ENCODE measurements at places on chromosomes 7 and 10.

GRCh38 chr7:36272567-36273269 lies 116.9 kb upstream of the ANLN start:
- DNase-seq = no peak

DNA sequence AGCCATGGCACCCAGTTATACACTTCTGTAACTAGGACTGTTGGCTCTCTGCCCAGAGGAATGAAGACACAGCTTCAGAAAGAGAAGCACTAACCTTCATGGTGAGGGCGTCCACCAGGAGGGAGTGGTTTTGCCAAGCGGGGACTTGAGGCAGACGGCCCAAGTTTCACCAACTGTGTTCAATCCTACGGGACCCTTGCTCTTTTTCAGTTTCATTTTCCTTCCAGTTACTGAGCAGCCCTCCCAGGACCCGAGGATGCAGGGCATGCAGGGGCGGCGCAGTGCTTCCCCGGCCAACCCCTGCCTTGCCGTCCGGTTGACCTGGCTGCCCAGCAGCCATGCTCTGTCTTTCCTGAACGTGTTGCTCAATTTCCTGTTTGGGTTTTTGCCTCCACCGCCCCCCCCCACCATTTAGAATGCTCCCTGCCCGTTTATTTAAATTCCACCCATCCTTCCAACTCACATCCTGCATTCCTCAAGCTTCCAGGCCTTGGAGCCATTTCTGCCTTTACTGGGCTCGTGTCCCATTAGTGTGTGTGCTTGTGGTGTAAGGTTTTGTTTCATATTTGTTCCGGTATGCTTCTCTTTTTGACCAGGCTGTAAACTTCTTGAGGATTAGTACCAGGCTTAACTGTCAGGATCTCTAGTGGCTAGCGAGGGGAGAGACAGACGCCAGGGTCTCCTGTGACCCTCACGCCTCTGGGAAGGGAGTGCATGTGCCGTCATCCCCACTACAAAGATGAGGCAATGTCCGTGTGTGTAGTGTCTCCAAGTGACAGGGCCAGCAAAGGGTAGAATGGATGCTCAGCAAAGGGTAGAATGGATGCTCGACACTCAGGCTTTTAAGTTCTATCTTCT lies 31.6 kb downstream of the IL15RA start:
- no peak for DNase-seq

GRCh38 chr10:34768261-34768971 lies 46.7 kb downstream of the PARD3 start:
- no peak for DNase-seq

DNA sequence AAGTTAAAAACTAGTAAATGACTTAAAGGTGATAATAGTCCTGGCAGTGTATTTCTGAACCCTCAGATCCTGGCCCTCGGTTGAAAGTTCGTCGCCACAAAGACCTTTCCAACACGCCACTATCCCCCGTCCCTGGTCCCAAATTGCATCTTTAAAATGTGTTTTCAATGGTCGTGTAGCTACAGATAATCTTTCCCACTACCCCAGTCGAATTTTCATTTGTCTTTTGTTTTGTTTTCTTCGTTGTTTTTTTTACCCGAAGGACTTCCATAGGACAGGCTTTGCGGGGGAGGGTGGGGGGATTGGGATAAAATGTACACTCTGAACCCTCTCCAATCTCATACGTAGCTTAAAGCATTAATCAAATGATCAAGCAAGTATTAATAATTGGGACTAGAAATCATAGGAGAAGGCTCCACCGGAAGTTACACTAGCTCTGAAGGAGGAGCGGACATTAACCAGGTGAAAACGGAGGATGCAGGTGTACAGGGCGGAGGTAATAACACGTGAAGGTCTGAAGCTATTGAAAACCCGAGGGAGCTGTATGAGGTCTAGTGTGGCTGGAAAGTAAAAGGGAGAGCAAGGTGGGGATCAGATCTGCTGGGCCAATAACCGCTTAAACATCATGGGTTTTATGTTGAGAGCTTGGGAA lies 32.8 kb upstream of the PHF14 start:
- DNase-seq = peak; percentile 2

- no peak for DNase-seq
These were observed 3.0 kb downstream of the CALU start for GRCh38 chr7:128742206-128742605.

- DNase-seq = no peak
These were observed 362.8 kb upstream of the MBL2 start for GRCh38 chr10:53135213-53135896.

DNA sequence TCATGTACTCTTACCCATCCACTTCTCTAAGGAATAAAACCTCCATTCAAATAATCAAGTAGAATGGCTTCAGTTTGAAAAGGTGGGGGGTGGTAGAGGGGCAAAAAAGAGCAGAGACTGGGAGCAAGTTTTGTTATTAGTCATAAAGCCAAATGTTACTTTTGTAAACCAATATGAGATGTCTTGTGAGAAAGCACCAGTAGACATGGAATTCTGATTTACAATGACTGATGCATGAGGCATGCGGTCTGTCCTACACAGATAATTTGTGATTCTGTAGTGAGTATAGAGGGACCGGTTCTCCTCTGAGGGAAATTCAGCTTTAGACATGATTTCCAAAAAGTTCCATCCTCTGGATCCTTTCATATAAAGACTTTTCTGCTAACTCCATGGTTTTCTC lies 12.9 kb upstream of the ABCA13 start:
- no peak for DNase-seq

DNA sequence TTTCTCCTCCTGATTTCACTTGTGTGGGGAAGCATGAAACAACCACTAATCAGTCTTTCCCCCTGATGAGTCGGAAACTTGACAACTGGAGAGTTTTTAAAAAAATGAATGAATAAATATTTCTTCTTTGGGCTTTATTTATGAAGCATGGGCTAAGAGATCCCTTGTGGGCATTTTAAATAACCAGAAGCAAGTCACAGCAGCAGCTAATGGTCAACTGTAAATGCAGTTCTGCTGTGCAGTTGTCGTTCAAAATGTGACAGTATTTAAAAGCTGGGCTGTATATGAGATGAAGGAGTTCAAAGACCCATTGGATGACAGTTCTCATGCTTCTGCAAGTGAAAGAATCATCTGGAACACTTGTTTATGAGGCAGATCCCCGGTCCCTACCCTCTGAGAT lies 54.1 kb downstream of the STEAP1B start:
- no peak for DNase-seq

GRCh38 chr10:95860166-95860940 lies 47.4 kb upstream of the CC2D2B start:
- no peak for DNase-seq

- no peak for DNase-seq
These were observed 220.5 kb upstream of the HGF start for GRCh38 chr7:81990395-81990794.

DNA sequence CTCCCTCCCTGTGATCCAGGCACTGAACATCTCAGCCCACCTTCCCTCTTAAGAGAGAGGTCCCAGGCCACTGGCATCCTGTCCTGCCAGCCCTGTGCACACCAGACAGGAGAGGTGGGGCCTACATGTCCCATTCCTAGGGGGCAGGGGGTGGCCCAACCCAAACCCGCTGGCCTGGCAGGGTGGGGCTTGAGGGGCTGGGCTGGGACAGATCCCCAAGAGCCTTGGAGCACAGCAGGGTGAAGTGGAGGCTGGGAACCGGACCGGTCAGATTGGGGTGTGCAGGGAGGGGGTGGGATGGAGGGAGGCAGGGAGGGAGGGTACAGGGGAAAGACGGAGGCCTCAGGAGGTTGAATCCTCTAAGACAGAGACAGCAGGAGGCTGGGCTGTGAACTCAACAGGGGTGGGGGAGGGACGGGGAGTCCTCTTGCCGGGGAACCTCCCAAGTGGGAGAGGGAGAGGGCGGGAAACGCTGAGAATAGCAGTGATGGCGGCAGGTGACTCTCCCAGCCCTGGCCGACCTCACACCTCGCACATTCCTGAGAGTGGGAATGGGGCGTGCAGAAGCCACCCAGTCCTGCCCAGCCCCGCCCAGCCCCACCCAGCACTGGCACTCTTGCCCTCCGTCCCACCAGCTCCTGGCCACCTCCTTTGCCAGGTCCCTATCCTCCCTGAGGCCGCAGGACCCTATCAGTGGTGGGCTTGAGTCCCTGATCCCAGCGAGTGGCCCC lies 6.7 kb downstream of the TSC22D4 start:
- DNase-seq = no peak

- no peak for DNase-seq
These were observed 90.2 kb upstream of the GNA12 start for GRCh38 chr7:2934211-2934731.

- no peak for DNase-seq
These were observed 288.7 kb upstream of the KCND2 start for GRCh38 chr7:119984247-119984646.

DNA sequence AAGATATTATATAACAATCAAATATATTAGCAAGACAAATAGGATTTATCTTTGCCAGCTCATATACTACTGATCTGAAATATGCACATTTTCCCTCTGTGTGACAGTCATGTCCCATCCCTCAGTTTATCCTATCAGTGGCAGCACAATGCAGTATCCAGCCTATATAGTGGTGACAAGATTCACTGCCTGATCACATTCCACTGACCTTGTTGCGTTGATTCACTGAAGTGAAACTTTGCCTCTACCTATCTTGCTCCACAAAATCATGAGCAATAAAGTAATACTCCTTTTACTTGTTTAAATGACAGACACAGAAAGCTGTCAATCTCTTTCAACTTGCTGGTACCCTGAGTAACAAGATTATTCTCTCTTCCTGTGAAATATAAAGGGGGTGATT lies 6.3 kb downstream of the PSMA2 start:
- DNase-seq = no peak

- no peak for DNase-seq
These were observed 48.4 kb upstream of the GTF2IRD1 start for GRCh38 chr7:74405191-74405898.

DNA sequence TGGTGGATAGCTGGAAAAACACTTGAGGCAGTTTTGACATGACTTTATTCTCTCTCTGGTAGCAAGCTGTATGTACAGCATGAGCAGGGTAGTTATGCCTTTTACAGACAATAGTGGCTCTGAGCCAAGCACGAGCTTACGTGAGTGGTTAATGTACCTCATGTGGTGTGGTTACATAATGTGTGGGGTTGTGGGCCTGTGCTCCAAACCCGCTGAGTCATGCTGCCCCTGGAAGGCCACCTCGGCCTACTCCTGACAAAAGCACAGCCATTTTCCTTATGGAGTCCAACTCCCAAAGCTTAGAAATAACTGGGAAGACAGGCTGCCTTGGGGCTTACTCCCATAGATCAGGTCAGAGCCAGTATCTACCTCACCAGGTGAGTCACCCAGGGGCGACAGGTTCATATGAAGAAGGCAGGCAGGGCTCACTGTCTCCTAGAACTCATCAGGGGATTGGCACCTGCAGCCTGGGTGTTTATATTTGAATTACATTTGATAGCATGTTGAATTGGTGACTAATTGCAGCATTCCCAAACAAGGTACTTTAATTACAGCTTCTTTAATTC lies 404.5 kb downstream of the ADRA2A start:
- no peak for DNase-seq

GRCh38 chr10:115706488-115707076 lies 566.4 kb downstream of the GFRA1 start:
- DNase-seq = no peak

- no peak for DNase-seq
These were observed 1129.4 kb upstream of the LRRTM3 start for GRCh38 chr10:65796472-65796871.

DNA sequence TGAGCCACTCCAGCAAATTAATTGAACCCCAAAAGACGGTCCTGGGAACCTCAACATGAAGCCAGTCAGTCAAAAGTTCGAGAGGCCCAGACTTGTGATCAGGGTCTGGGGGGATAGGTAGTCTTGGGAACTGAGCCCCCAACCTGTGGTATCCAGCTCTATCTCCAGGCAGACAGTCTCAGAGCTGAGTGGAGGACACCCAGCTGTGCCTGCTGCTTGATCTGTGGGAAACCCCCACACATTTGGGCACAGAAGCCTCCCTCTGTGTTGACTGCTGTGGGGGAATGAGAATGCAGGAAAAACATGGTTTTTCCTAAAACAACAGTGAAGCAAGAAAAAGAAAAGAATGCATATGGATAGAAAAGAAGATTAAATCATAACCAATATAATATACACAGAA lies 16.3 kb upstream of the SNX8 start:
- no peak for DNase-seq

DNA sequence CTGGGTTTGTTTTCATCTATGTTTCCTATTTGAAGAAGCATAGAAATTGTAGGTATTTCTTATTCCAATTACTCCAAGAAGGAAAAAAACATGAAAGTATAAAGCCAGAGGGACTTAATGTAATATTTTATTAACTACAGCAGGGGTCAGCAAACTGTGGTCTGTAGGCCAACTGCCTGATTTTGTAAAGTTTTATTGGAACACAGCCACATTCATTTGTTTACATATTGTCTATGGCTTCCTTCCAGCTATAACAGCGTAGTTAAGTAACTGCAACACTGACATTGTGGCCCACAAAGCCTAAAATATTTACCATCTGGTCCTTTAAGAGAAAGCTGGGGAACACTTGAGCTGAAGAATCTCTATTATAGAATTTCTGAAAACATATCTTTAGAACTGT lies 306.2 kb downstream of the BICC1 start:
- DNase-seq = no peak

DNA sequence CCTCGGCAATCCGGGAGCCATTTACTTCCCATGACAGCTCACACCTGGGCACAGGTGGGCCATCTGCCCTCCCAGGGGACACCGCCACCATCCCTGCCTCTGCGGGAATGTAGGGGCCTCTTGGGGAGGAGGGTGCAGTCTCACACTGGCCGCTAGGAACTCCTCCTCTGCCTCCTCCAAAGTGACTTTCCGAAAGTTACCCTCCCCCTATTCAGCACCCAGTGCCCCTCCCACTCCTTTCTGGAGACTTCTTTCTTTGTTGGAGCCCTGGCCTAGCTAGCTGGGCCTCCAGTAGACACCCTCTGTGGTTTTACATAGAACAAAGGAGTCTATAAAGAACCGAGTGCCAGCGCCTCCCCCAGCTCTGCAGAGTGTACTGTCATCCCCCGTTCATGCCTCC lies 45.8 kb upstream of the MNX1 start:
- no peak for DNase-seq

- DNase-seq = no peak
These were observed 108.1 kb upstream of the CARD11 start for GRCh38 chr7:3151784-3152183.

GRCh38 chr7:4801839-4802231 lies 26.4 kb downstream of the AP5Z1 start:
- DNase-seq = no peak

DNA sequence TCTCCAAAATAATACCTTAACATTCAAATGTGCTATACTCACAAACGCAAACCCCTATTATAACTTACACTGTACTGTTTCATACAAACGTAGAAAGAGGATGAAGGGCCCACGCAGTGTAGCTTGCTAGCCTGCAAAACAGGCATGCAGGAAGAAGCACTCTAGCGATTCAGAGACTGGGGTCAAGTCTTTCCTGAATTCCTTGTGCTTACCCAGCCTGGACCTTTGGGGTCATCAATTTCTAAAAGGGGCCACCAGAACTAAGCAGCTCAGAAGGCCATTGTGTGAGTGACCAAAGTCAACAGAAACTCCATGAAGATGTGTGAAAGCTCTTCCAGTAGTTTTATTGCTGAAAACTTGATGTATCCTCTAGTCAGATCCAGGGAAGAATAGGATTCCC lies 111.9 kb downstream of the SVIL start:
- DNase-seq = no peak
